Retina (tissue), 1 donor: ENCODE measurements at places on chromosomes 6 and 20.

- DNase-seq = no peak
Observed at GRCh38 chr20:17733767-17734304, 34.1 kb downstream of the BANF2 start.

DNA sequence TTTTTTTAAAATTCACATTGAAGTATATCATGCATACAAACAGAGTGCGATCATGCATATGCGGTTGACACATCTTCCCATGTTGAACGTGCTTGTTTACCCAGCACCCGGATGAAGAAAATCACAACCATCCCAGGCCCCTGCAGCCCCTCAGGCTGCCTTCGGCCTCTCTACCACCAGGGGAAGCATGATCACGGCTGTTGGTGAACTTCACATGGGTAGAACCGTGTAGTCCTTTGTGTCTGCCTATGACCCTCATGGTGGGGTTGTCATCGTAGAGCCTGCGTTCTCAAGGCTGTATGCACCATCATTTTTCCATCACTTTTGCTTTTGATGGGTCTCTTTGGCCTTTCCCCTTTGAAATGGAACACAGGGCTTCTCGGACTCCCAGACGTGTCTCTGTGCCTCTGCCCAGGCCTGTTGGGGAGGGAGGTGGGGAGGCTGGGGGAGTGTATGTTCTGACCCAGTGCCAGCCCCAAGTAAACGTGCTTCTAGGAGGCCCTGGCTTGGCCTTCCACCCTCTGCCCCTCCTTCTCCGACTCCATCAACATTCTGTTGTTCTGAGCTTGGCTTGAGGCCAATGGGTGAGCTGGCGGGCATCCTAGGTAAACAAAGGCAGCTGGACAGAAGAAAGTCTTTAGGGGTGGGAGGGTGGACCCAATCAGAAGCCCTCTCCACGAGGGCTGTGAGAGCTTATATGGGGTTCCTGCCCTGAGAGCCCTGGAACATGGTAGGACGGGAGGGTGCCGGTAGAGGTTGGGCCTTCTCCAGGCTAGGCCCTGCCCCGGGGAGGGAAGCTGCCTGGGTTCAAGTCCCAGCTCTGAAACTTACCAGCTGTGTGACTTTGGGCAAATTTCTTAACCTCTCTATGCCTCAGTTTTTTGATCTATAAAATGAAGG is 39.7 kb downstream of the TGM2 start:
- no peak for DNase-seq

DNA sequence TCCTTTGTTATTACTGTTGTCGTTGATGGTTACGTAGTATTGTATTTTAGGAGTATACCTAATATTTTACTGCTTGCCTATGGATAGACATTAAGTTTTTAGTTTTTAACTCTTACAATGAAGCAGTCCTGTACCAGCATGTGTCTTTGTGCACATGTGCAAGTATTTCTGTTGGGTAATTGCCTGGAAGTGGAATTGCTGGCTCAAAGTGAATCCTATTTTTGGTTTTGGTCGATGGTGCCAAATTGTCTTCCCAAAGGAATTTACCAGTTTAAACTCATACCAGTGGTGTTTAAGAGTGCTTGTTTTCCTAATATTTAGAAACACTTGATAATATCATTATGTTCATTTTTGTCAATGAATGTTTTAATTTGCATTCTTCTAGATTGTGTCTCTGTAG is 75.5 kb downstream of the ANKS1A start:
- DNase-seq = no peak

DNA sequence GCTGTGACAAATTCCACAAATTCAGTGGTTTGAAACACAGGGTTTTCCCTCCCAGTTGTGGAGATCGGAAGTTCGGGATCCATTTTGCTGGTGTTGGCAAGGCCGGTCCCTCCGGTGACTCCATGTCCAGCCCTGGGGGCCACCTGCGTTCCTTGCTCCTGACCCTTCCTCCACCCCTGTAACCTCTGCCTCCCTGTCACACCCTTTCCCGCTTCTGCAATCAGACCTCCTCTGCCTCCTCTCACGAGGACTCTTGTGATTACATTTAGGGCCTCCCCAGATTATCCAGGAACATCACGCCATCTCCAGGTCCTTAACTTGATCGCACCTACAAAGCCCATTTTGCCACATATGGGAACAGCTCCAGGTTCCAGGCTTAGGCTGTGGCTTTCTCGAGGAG is 12.5 kb downstream of the RPS6KA2 start:
- DNase-seq = no peak

GRCh38 chr6:142318714-142319113 is 16.9 kb downstream of the ADGRG6 start:
- no peak for DNase-seq
